GM23248 (cell line): ENCODE measurements at places on chromosomes 3 and 15. TPM values are rescaled to one million over a fixed set of nuclear protein-coding genes. Genes with fewer than 3 reads are reported as not detected.

Gene PYGO1
- 5.4 and 7.1 TPM in 2 replicates for total RNA-seq

Gene RTP3
- total RNA-seq: not detected in 2 replicates

Gene CCDC54
- not detected in 2 replicates for total RNA-seq

Gene NKTR
- 26.0 and 41.9 TPM in 2 replicates for total RNA-seq

Gene MOBP
- not detected in 2 replicates for total RNA-seq

Gene LRRC3B
- not detected in 2 replicates for total RNA-seq

Gene CCR8
- not detected in 2 replicates for total RNA-seq

Gene DISP2
- 0.11 and 0.13 TPM in 2 replicates for total RNA-seq

Gene NR2C2
- total RNA-seq: 22.5 and 27.5 TPM in 2 replicates

Gene ASB14
- not detected in 2 replicates for total RNA-seq

Gene PML
- 55.3 and 74.7 TPM in 2 replicates for total RNA-seq

Gene TMCO5A
- not detected in 2 replicates for total RNA-seq

Gene C3orf49
- total RNA-seq: not detected in 2 replicates

Gene ITIH1
- total RNA-seq: not detected in 2 replicates

Gene MUC20
- not detected in 2 replicates for total RNA-seq

Gene ALPK3
- 0.13 and 5.0 TPM in 2 replicates for total RNA-seq

Gene SPATA16
- not detected in 2 replicates for total RNA-seq

Gene FOXL2
- total RNA-seq: 3.6 and 3.7 TPM in 2 replicates

Gene KLHL40
- not detected in 2 replicates for total RNA-seq

Gene MAN2A2
- total RNA-seq: 5.9 and 7.7 TPM in 2 replicates

Gene ANKRD63
- not detected in 2 replicates for total RNA-seq
